Fibroblast of mammary gland (primary cell): ENCODE measurements at places on chromosomes 6 and 20.

DNA sequence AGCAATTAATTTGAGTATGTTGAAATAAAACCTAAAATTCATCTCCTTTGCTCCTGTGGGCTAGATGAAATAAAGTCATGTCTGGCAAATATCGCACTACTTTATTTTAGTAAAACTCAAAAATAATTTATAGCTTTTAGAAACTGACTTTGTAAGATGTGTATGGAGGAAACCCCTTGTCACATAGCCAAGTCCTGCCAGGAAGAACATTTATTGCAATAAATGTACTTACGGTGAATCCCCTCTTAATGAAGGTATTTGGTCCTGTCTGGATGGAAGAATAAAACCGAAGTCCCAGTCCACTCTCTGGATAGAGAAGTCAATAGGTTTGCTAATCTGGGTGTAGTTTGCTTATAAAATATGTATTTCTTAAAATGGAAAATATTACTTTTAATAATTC, 1226.8 kb upstream of the MAP3K7 start:
- DNase-seq, result no peak

- DNase-seq, result no peak
Measured at GRCh38 chr20:47232518-47232917, 124.0 kb downstream of the ZMYND8 start.

GRCh38 chr20:33539129-33539528, 49.2 kb downstream of the CBFA2T2 start:
- DNase-seq, result peak; percentile 45

DNA sequence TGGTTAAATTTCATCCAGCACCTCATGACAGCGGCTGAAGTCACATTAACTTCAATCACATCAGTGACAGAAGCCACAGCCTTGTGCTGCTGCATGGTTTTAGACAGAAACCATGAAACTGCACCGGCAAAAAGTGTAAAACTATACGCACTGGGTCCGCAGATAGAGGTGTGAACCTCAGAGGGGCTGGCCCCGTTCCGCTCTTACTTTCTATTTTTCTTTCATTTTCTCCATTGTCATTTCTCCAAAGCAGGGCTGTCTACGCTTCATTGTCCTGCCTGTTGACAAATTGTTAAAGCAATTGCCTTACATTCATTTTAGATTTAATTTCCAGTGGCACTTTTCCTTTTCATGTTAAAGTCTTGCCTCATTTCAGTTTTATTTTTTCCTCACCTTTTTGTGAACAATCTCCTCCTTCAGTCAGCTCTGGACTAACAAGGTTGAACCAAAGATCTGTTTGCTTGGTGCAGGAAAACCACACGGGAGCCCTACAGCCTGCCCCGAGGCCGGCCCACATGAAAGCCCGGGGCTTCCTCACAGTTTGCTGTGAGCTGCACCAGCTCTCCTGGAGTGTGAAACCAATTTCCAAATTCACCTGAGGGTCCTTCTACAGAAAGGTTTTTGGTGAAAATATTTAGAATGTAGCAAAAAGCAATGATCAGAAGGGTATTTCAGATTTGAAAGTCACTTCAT, 63.7 kb downstream of the PRR18 start:
- DNase-seq, result no peak

- DNase-seq, result no peak
Measured at GRCh38 chr20:16678779-16679178, 51.0 kb upstream of the SNRPB2 start.

DNA sequence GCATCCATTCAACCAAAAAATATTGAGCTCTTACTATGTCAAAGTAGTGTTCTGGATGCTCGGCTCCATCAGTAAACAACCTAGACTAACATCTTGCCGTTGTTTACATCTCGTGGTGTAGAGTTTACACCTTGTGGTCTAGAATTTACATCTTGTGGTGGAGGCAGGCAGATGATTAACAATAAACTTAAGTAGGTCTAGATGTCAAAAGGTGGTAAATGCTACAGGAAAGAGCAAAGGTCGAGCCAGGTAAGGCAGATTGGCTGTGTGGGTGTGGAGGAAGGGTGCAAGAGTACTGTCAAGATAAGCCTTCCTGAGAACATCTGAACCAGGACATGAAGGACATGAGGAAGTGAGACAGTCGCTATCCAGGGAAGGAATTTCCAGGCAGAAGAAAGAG, 88.4 kb upstream of the ESR1 start:
- DNase-seq, result no peak

DNA sequence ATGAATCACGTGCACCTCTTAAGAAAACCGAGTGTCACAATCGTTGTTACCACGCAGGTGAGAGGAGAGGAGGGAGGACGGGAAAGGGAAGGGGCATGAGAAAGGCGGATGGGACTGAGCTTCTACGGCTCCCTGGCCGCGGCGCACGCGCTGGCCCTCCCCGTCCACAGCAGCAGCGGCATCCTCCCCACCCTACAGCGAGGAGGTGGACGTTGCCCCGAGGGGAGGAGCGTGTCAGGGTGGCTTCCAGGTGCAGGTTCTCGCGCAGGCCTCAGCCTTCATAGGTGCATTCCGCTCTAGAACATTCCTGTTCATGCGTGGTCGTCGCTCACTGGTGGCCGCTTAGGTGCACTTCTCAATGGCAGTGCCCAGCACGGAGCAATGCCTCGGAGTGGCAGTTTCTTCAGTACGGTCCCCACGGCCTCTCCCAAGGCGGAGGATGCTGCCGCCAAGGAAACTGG, 29.7 kb upstream of the AFDN start:
- DNase-seq, result no peak

DNA sequence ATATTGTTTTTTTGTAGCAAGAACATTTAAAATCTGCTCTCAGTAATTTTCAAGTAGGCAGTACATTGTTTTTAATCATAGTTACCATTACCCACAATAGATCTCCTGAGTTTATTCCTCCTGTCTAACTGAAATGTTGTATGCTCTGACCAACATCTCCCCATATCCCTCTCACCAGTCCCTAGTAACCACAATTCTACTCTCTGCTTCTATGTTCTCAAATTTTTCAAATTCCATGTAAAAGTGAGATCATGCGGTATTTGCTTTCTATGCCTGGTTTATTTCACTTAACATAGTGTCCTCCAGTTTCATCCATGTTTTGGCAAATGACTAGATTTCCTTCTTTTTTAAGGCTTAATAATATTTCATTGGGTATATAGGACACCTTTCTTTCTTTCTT, 300.5 kb downstream of the KCNQ5 start:
- DNase-seq, result no peak
